Activated B cell treated with CpG ODN at 0.5 μM for 24 hours (primary cell): ENCODE measurements at places on chromosomes 3 and 15. TPM values are rescaled to one million over a fixed set of nuclear protein-coding genes. Genes with fewer than 3 reads are reported as not detected.

- no peak for DNase-seq
Measured at GRCh38 chr3:63934041-63934866, 22.1 kb upstream of the SCAANT1 start.

DNA sequence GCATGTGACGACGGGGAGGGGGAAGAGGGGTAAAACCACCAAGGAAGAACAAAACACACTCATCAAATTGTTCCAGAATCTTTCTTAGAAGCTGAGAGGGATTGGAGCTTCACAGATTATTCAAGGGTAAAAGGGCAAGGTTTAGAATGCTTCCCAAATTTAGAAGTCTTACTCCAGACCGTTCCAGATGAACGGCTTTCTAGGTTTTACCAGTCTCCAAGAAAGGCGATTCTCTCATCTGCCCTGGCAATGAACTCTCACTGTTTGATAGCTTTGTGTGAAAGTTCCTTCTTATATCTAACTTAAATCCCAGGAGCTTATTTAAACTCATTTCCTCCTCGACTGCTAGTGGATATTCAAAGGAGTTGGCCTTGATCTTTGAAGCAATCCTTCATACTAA, 124.3 kb upstream of the PRICKLE2 start:
- DNase-seq: no peak

DNA sequence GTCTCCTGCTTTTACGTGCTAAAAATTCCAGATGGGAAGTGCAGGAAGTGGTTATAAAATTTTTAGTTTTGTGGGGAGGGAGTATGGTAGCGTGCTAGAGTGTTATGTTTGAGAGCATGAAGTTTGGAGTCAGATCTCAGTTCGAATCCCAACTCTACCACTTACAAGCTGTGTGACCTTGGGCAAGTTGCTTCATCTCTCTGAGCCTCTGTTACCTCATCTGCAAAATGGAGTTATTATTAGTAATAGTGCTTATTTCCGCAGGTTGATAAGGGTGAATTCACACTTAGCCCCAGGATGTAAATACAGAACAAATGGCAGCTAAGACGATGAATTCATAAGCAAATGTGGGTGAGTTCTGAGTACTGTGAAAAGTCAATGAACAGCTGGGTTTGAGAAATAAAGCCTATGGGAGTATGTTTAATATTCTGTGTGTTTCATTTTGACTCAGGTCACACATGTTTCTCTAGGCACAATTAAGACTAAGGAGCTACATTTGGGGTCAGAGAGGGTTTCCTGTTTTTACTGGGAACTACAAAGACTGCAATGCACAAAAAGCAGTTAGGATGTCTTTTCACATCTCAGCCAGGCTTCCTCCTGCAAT, 73.1 kb upstream of the FEZF2 start:
- no peak for DNase-seq

DNA sequence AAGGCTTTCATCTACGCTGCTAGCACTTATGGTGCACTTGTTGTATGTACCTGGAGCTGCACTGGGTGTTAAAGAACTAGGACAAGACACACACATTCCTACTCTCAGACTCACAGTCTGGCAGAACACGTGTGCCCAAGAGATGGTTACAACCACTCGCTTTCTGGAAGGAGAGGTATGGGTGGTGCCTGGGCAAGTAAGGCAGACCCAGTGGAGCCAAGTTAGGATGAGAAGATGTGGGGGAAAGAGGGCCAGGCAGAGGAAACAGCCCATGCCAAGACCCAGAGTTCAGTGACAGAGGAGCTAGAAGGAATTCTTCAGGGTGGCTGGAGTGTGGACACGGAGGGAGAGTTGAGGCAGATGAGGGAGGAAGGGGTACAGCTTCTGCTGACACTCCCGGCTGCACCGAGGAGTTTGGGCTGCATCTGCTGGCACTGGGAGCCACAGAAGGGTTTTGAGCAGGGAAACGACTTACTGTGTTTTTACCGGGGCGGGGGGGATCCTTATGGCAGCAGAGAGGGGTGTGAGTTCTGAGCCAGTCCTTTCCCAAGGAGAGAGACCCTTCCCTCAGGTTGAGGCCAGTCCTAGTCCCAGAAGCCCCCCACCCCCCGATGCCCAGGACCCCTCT, 59.0 kb downstream of the GRIP2 start:
- DNase-seq: no peak

LRRC2 gene
- total RNA-seq: not detected in 2 replicates

ACKR4 gene
- total RNA-seq: 0.11 and 0.15 TPM in 2 replicates

DNA sequence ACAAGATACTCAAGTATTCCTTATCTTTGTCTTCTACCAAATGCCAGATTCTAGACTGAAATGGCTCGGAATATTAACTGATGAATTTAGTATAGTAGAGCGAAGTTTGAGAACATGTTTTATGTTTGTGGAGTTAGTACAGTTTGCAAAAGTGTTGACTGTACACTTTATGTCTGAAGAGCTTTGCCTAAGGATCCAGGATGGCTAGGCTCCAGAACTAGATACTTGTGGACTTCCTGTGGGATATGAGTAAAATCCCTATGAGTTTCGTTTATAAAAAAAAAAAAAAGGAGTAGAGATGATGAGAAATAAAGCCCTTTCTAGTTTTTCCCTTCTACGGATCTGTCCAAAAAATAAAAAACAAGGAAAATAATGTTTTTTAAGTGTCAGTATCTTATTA, 96.7 kb downstream of the TP63 start:
- DNase-seq: no peak

DNA sequence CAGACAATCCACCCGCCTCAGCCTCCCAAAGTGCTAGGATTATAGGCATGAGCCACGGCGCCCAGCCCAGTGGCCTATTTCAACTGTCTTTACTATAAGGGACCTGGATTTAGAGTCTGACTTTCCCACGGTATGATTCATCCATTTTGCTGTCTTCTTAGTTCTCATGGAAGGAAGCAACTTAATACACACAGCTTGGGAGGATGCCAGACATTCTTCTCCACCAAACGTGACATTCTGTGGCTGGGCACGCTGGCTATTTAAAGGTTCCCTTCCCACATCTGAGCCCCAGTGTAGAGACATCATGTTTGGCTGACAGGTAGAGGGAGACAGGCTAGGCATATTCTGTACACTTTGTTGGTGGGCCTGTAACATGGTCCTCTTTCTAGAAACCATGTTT, 26.2 kb downstream of the FAM43A start:
- DNase-seq: no peak

DNA sequence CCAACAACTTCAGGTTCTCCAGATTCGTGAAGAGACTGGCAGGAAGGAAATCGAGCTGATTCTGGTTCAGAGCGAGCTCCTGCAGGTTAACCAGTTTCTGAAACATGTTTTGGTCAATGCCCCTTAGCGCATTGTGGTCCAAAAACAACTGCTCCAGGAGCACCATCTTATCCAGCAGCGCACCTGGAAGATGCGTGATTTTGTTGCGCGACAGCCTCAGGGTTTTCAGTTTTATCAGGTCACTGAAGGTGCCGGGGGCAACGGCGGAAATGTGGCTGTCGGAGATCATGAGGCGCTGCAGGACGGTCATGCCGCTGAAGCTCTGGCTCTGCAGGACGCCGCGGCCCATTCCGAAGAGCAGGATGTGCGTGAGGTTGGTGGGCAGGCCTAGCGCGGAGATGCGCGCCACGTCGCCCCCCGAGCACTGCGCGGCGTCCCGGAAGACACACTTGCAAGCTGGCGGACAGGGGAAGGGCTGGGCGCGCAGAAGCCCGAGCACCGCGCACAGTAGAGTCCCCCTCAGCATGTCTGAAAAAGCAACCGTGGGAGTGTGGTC, 1.2 kb downstream of the GP5 start:
- DNase-seq: no peak

ROPN1B gene
- not detected in 2 replicates for total RNA-seq

MRAS gene
- total RNA-seq: 0.07 TPM in 1 of 2 replicates, not detected in the other

MOBP gene
- total RNA-seq: 0.13 TPM in 1 of 2 replicates, not detected in the other

DNA sequence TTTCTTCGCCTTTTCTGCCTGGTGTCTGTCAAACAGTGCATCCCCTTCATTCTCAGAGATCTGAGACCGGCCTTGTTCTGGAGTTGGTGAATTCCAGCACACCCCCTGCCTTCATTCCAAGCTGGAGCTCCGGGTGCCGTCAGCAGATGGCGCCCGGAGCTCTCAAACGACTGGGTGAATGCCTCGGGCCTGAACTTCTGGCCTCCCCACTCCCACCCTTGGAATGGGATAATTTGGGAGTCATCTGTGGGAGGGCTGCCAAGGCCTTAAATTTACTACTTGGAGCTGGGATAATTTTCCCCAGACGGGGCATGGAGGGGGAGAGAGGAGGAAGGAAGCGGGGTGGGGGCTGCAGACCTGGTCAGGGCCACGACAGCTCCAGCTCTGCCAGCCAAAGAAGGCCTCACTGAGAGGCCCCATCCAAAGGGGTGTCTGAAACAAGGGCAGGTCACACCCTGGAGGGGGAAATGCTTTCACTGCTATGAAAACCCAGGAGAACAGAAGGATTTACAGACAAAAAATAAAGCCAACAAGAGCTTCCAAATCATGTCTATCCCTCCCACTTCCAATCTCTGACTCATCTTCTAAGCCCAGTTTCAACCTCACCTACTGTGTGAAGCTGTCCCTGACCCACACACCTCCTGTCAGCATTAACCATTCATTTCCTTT, 187.9 kb downstream of the OPA1 start:
- no peak for DNase-seq

DNA sequence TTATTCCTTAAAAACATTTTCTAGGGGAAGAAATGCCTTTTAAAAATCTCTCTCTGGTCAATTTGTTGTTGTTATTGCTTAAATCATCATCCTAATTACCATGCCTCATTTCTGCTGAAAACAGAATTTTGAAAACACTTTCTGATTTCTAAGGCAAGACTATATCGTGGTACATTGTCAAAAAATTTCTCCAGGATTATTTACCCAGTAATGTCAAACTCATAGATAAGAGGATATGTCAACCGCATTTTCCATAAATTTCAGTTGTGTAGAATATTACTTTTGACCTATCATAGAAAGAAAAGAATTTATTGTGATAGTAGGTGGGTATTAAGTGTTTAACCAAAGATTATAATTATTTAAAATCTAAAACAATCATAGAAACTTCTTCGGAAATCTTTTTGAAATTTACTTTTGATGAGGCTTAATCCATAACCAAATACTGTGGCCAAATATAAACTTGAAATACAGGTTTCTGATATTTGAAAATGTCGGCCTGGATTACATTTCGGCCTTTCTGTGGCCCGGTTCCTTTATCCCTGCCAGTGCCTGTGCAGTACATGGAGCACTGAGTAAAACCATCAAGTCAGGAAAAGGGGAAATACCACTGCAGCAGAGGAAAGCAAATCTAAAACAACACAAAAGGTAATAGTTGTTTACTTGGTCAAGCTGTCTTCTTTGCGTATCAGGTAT, 173.4 kb downstream of the MYRIP start:
- no peak for DNase-seq

ICE2 gene
- total RNA-seq: 55.5 and 78.0 TPM in 2 replicates

GOLGA8R gene
- total RNA-seq: 1.3 and 2.3 TPM in 2 replicates

HIGD2B gene
- 0.20 and 0.55 TPM in 2 replicates for total RNA-seq

ARGFX gene
- total RNA-seq: not detected in 2 replicates

GRCh38 chr3:22971497-22971896, 231.6 kb upstream of the UBE2E2 start:
- DNase-seq: no peak

DNA sequence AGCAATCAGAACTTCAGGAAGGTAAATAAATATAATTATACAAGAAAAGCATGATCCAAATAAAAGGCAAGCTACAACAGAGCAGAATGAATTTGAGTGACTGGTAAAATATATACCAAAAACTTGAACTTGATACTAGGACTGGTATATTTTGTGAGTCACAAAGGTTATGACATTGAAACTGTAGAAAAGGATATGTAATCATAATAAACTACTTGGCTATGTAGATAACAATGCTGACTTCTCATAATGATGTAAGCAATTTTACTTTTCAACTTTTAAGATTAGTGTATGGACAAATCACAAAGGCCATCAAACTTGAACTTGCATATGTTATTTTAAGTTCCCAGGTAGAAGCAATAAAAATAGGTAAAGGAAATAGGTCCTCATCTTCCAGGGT, 384.5 kb upstream of the NECTIN3 start:
- DNase-seq: no peak

GRCh38 chr3:179148616-179149405, 654 bp downstream of the PIK3CA start:
- DNase-seq: peak; percentile 67

GRCh38 chr3:31382856-31383255, 149.9 kb upstream of the STT3B start:
- no peak for DNase-seq

GRCh38 chr3:11089931-11090330, 64.4 kb upstream of the HRH1 start:
- no peak for DNase-seq

- no peak for DNase-seq
Measured at GRCh38 chr15:75065851-75066509, 42.6 kb downstream of the PPCDC start.

GRCh38 chr3:71942432-71943187, 157.7 kb upstream of the PROK2 start:
- no peak for DNase-seq

DNA sequence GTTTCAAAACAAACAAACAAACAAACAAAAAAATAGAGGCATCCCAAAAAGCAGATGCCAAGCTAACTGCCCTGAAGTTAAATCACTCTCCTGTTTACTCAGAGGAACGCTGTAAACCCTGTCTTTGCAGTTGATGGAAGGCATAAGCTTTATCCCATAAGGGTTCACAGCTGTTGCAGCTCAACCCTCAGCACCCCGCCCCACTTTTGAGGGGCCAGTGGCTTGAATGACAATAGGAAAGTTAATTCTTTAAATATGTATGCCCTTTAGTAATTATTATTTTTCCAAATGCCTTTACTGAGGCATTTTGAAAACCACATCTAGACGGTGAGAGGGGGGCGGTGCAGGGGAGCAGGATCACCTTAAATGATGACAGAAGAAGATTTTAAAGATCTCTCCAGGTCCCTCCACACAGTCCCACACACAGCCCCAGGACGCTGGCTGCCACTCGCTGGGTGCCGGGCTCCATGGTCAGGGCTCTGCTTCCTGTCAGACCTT, 272.1 kb downstream of the FAM43A start:
- DNase-seq: no peak

SNTN gene
- total RNA-seq: not detected in 2 replicates

TRIM42 gene
- total RNA-seq: not detected in 2 replicates

DNA sequence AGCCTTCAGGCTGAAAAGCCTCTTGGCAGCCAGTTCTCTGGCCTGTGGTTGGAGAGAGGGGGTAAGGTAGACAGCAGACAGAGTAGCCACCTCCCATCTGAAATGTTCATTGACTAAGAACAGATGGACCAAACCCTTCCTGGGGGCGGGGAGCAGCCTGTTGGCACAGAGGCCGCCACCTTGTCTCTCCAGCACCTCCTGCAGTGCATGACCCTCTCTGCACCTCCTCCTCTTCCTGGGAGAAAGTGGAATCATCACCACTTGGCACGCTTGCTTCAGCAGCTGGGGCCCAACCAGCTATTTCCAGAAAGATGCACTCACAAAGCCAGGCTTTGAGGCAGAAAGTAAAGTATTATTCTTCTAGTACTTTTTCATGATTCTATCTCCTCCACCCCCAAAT, 313.4 kb upstream of the CHRM5 start:
- DNase-seq: no peak

- no peak for DNase-seq
Measured at GRCh38 chr3:98808071-98808470, 44.9 kb downstream of the ST3GAL6 start.
